ENCODE measurements at places on chromosomes 6 and 20.

- DNase-seq = no peak
These were observed 6.8 kb downstream of the PRL start for GRCh38 chr6:22290045-22290444.

GRCh38 chr6:116596815-116597214 lies 19.5 kb upstream of the RSPH4A start:
- DNase-seq = no peak

DNA sequence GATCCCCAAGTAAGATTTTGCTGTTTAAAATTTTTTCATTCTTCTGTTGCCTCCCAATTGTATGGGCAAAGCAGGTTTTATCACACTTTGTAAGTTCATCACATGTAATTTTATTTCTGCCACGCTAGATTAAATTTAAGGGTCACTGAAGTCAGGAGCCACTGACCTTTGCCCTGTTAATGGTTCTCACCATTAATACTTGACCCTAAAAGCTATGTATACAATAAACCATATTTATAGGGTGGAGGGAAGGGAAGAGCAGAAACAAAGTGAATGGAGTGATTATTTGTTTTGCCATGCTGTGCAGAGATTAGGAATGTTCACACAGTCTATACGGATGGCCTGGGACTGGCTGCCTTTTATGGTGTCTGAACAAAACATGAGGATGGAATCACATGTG lies 186.7 kb downstream of the BMP2 start:
- DNase-seq = no peak

DNA sequence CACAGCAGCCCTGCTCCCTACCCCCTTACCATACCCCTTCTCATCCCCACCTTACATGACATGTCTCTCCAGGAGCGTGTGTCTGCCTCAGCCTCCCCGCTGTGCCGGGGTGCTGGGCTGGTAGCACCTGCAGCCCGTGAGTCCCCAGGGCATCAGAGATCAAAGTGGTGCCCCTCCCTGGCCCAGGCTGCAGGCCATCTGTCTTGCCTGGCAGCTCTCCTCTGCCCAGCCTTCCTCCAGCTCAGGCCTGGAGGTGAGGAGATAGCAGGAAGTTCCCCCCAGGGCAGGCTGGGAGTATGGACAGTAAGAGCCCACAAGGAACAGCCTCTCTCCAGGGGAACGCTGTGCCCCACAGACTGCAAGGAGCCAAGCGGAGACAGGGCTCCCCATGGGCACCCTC lies 35.3 kb downstream of the GRM4 start:
- no peak for DNase-seq

GRCh38 chr6:129686941-129687627 lies 22.9 kb downstream of the ARHGAP18 start:
- DNase-seq = no peak

DNA sequence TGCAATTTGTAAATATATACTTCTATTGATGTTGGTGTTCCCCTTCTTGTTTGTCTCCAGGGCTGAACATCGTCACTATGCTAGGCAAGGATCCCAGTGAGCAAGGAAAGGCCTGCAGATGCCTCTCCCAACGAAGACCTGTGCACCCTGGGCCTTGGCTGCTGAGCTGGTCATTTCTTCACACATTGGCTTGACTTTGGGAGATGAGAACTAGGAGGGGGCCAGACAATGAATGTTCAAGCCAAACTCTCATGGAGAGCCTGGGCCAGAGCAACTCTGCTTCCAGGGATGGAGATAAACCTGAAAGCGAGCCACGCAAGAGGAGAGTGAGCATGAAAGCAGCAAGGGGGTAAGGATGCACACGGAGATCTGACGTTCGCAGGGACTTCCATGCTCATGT lies 104.0 kb downstream of the CLIC5 start:
- no peak for DNase-seq

Measured in type B pancreatic cell (in vitro differentiated cells).